Activated CD4-positive, alpha-beta memory T cell treated with anti-CD3 and anti-CD28 coated beads for 36 hours (primary cell): ENCODE measurements at places on chromosomes 1 and 21. TPM values are rescaled to one million over a fixed set of nuclear protein-coding genes. Genes with fewer than 3 reads are reported as not detected.

Gene SELP
- 0.70 TPM for total RNA-seq

Gene DCST2
- 1.1 TPM for total RNA-seq

Gene SMPDL3B
- 0.46 TPM for total RNA-seq

Gene TATDN3
- 19.2 TPM for total RNA-seq

Gene PLA2G4A
- 0.97 TPM for total RNA-seq

Gene CYP4A22
- not detected for total RNA-seq

Gene LIX1L
- 47.8 TPM for total RNA-seq

Gene IPP
- total RNA-seq, result 21.4 TPM

Gene CAPN8
- total RNA-seq, result not detected

Gene TRIM67
- total RNA-seq, result not detected

Gene LRRC71
- total RNA-seq, result not detected

Gene KIF17
- total RNA-seq, result not detected

Gene TMEM269
- 0.33 TPM for total RNA-seq

Gene AIRE
- not detected for total RNA-seq

Gene CRP
- total RNA-seq, result not detected

Gene OLFML2B
- not detected for total RNA-seq

Gene UBAP2L
- 180 TPM for total RNA-seq

Gene KRTAP13-1
- total RNA-seq, result not detected

Gene BGLAP
- 2.3 TPM for total RNA-seq

Gene KLHDC7A
- total RNA-seq, result not detected
